ENCODE measurements at places on chromosomes 13 and 19.

DNA sequence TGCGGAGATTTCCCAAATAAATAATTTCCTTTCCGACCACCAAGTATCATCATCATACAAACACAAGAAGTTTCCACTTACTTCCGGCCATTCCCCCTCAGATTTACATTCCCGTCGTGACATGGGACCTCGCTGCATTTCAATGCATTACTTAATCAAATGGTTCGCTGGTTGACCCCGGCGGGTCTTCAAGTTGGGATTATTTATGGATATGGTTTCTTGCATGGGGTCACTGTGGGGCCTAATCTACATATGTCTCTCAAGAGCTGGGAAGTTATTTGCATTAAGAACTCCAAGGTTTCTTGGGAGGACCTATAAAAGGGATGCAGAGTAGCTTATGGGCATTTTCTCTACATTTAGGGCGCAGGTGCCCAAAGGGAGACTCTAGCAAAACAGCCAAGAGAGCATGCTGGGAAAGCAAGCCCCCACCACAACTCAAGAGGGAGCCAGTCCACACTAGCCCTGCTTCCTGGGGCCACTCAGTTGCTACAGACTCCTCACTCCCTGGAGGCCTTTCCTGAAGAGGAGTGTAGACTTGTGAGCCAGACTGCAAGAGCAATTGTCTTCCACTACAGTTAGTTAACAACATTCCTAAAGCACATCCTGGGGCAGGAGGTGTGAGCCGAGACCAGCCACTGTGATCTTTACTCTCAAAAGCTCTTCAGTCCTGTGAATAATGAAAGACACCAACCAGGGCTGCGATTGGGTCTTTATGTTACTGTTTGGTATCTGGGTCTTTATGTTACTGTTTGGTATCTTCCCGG, 125.3 kb downstream of the KATNAL1 start:
- no peak for DNase-seq

DNA sequence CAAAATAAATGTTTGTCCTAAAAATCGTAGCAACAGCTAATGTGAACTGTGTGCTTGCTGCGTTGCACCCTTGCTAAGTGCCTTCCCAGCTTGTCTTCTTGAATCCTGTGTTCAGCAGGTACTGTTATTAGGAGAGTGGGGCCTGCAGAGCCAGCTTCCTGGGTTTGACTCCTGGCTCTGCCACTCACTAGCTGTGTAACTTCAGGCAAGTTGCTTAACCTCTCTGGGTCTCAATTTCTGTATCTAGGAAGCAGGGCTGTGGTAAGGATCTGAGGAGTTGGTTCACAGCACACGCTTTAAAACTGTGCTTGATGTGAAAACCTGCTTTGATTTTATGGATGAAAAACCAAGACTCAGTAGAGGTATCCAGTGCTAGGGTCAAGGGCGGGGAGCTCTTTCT, 10.0 kb downstream of the NFIX start:
- no peak for DNase-seq

- no peak for DNase-seq
These were observed 51.5 kb downstream of the ATP7B start for GRCh38 chr13:51959773-51960172.

DNA sequence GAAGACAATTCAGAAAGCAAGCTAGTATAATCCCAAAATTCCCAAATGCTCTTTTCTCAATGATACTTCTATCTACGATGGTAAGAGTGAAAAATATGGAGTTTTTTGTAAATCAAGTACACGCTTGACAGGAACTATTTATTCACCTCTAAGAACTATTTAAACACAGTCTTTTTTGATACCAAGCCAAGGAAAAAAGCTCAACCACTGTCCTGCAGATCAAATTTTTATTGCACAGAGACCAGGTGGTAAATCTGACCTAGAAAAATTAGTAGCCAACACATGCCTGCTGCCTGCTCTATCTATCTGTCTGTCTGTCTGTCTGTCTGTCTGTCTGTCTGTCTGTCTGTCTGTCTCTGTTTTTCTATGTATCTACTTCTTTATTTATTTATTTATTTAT, 292.2 kb downstream of the MZT1 start:
- no peak for DNase-seq

GRCh38 chr13:85241060-85241459, 558.2 kb downstream of the SLITRK6 start:
- DNase-seq = no peak

Measured in epithelial cell of prostate (primary cell).